CD4-positive, alpha-beta memory T cell (primary cell): ENCODE measurements at places on chromosomes 13 and 19. TPM values are rescaled to one million over a fixed set of nuclear protein-coding genes. Genes with fewer than 3 reads are reported as not detected.

GNA15 gene
- total RNA-seq = 2.5 TPM

PNMA8B gene
- total RNA-seq = 1.2 TPM

TOMM40 gene
- 32.8 TPM for total RNA-seq

TUBA3C gene
- total RNA-seq = not detected

FOSB gene
- 4.2 TPM for total RNA-seq

DNA sequence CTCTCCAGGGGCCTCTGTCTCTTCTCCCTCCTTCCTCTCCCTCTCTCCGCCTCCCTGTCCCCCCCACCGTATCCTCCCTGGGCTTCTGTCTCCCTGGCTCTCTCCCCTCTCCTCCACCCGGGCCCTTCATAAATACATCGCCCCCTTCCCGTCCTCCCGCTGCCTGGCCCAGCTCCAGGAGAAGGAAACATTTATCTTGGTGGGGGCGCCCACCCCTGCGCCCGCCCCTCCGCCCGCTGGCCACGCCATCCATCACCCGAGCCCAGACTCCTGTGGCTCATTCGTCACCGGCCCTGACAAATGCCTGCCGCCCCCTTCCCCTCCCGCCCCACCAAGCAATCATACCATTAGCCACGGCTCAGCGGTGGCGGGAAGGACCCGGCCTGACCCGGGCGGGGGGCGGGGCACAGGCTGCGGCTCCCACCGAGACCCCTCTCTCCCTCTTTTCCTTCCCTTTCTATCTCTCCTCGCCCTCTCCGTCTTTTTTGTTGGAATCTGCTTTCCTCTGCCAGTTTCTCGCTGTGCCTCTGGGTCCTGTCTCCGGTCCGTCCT is 2.6 kb upstream of the MEIS3 start:
- H3K27ac ChIP-seq = no peak overlapping the region
- H3K27me3 ChIP-seq = peaks cover 64% of the 10 kb centered on the region
- no peak overlapping the region for H3K4me3 ChIP-seq
- peaks cover 40% of the 10 kb centered on the region for H3K4me1 ChIP-seq
- H3K36me3 ChIP-seq = no peaks in the 10 kb centered on the region
- DNase-seq = no peak

DNA sequence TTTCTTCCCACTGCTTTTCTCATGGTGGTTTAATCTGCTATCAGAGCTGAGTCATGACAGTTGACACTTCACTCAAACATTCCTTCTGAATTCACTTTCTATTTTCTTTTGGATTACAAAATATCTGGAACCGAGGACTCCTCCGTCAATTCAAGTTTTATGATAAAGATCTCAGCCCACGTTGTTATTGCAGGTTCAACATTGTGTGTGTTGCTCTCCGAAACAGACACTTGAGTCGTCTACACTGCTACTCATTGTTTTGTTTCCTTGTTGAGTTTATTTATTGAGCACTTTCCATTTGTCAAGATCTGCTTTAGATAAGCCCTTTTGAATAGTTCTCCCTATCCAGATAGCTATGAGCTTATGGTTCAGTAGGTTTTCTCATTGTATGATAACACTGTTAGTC is 636.1 kb upstream of the GPC6 start:
- H3K27ac ChIP-seq = no peak overlapping the region
- H3K36me3 ChIP-seq = no peaks in the 10 kb centered on the region
- DNase-seq = no peak
- H3K4me3 ChIP-seq = no peak overlapping the region
- no peaks in the 10 kb centered on the region for H3K4me1 ChIP-seq

DNA sequence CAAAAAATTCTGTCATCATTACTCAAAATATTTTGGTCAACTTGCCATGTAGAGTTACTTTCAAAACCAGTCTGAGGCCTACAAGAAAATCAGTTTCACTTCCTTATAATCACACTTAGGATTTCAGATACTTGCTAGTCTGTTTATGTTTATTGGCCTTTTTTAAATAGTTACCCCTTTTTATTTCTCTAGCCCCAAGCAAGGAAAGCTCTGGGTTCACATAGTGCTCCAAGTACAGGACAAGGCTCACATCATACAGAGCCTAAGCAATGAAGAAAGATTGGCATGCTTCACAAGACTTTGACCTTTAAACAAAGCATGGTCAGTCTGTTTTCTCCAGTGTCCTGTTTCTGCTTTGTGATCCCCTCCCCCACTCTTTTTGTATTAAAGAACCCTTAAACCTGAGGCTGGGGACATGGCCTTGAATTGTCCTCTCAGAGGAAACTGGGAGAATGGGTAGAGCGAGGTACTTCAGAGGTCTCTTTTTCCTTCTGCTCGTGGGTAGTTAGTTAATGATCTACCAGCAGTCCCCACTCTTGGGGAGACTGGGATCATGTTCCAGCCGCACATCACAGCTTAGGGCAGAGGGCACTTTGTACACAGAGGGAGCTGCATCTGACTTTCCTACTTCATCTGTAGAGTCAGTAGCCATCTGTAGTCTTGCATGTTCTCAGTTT is 30.7 kb downstream of the CEACAM1 start:
- DNase-seq = no peak
- H3K27me3 ChIP-seq = no peaks in the 10 kb centered on the region
- no peaks in the 10 kb centered on the region for H3K36me3 ChIP-seq
- H3K4me3 ChIP-seq = no peak overlapping the region
- peaks cover 6% of the 10 kb centered on the region for H3K4me1 ChIP-seq

DNA sequence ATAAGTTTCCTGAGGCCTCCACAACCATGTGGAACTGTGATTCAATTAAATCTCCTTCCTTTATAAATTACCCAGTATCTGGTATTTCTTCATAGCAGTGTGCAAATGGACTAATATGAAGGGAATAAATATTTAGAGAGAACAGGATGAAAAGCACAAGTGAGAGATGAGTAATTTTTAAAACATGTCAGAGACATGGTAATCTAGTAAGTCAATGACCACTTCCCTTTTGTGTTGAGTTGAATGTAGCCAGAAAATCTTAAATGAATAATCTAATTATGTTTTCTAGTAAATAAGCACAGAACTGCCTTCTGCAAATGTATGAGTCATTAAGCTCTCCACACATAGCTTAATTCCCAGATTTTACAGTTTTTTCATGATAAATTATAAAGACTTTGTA is 524.1 kb upstream of the SLITRK5 start:
- no peak overlapping the region for H3K4me3 ChIP-seq
- H3K27ac ChIP-seq = no peak overlapping the region
- H3K36me3 ChIP-seq = no peaks in the 10 kb centered on the region
- no peaks in the 10 kb centered on the region for H3K27me3 ChIP-seq
- no peak for DNase-seq

DNA sequence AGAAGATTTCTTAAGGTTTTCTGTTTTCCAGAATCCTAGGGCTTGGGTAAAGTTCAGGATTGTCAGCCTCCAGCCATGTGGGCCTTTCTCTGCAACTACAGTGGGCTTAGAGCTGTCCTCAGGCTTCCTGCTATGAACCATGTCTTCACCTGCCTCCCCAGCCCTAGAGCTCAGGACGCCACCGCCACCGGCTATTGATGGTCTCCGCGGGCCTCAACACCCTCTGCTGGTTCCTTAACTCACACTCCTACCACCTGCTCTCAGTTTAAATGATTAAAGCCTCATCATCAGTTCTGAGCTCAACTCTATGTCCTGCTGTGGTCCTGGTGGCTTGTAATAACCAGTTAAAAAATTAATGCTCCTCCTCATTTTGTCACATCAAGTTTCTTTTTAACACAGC is 221.0 kb downstream of the EFNB2 start:
- no peaks in the 10 kb centered on the region for H3K27me3 ChIP-seq
- no peaks in the 10 kb centered on the region for H3K36me3 ChIP-seq
- no peak overlapping the region for H3K27ac ChIP-seq
- H3K4me1 ChIP-seq = no peaks in the 10 kb centered on the region
- no peak overlapping the region for H3K4me3 ChIP-seq

DNA sequence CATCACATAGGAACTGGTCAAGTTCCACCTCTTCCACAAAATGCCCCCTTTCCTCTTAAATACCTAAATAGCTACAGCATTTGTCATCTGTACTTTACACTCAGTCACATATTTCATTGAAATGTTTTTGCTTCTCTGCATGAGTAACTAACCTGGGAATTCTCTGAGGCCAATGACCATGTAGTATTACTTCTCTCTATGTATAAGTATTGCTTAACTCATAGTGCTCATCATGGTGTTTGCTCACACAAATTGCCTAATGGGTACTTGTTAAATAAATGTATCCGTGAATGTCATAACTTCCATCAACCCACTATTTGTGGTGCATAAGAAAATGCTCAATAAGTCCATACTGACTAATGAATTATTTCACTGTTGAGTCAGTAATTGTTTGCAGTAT is 115.5 kb downstream of the FGF14 start:
- no peak overlapping the region for H3K4me3 ChIP-seq
- H3K27ac ChIP-seq = no peak overlapping the region
- no peaks in the 10 kb centered on the region for H3K27me3 ChIP-seq

- H3K4me1 ChIP-seq = peaks cover 9% of the 10 kb centered on the region
- no peaks in the 10 kb centered on the region for H3K27me3 ChIP-seq
- no peak for DNase-seq
- no peak overlapping the region for H3K27ac ChIP-seq
Observed at GRCh38 chr13:28423010-28423409, 71.9 kb downstream of the FLT1 start.

DNA sequence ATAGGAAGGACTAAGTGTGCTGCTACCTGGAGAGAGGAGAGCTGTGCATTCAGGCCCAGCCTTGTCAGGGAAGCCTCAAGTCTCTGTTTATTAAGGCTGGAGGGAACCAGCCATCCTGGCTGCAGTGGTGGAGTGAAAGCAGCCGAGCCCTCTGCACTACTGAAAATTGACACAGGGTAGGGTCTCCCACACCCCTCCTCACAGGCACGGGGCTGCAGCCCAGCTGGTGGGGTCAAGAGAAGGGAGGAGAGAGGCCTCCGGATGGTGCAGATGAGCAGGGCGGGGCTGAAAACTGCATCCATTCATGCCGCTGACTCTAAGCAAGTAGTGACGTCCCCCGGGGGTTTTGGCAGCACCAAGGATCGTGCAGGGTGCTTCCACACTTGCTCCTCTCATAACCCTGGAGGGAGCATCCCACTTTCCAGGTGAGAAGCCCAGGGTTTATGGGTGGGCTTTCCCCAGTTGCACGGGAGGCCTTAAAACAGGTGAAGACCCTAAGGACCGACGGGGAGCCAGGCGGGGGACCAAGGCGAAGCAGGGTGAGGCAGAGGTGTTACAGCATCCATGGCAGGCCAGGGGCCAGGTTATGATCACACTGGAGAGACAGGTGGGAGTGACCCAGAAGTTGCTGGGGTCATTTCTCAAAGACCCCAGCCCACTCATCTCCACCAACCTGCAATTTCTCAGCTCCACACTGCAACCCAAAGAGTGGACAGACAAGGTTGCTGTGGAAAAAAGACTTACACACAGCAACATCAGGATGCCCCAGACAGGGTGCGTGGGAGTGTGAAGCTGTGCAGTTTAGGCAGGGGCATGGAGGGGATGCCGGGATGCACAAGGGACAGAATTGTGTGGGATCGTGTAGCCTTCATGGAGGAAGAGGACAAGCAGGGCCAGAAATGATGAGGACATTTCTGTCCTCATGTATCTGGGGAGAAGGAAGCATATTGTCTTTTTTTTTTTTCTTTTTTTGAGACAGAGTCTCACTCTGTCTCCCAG is 36.8 kb downstream of the VSTM2B start:
- no peak overlapping the region for H3K4me3 ChIP-seq
- H3K36me3 ChIP-seq = no peaks in the 10 kb centered on the region
- H3K27ac ChIP-seq = no peak overlapping the region
- no peaks in the 10 kb centered on the region for H3K4me1 ChIP-seq
- no peaks in the 10 kb centered on the region for H3K27me3 ChIP-seq
